Substantia nigra (tissue), 51 donors: ENCODE measurements at places on chromosomes 11 and 22.

DNA sequence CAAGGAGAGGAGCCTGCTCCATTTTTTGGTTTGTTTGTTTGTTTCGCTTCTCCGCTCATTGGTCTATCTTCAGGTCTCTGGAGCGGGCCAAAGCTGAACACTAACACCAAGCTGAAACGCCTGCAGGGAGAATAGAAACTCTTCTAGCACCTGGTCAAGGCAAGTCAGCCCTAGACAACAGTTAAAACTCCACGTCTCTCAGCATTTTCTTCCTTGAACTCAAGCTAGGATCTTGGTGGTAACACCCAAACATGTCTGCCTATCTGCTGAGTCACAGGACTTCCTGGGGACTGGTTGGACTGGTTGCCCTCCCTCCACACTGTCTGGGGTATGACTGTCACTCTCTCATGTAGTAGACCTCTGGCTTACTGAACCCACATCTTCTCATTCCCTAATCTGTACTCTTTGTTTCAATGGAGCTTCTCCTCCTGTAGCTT is 23.9 kb upstream of the RBFOX2 start:
- DNase-seq = no peak

DNA sequence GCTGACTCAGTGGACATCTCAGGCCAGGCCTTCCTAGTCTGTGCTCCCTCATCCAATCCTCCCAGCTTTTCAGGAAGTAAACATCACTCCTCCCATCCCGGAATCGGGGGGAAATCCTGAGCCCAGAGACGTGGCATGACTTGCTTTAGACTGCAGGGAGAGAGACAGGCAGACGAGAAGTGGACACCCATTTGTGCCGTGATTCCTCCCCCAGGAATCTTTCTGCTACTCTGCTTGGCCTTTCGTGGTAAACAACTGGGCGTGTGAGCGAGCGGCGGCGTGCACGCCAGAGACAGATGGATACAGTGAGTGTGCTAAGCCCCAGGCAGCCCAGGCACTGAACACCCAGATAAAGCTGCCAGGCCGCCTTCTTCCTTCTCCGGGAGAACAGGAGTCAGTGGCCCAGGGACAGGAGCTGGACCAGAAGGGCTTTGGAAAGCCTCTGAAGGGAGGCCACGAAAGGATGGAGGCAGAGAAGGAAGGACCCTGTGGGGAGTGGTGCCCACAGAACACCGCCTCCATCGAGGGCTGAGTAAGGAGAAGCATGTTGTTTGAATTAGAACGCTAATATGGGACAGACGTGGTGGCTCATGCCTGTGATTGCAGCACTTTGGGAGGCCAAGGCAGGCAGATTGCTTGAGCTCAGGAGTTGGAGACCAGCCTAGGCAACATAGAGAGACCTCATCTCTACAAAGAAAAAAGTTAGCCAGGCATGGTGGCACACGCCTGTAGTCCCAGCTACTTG is 53.0 kb upstream of the PRR5 start:
- DNase-seq = no peak

DNA sequence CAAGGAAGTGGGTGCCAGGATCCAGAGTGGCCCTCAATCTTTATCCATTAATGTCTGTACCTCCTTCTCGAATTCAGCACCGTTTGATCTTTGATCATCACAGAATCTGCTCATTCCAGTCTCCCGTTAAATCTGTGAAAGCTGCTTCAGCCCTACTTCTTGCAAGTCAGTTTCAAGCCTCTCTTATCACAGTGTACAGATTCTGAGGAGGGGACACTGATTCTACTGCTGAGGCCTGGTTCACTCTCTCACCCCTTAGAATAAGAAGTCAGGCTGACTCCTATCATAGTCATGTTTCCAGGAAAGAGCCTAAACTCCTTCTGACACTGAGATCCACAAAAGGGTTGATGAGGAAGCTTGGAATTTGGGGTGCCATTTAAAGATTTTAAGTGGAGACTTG is 39.0 kb downstream of the MAML2 start:
- DNase-seq = no peak

DNA sequence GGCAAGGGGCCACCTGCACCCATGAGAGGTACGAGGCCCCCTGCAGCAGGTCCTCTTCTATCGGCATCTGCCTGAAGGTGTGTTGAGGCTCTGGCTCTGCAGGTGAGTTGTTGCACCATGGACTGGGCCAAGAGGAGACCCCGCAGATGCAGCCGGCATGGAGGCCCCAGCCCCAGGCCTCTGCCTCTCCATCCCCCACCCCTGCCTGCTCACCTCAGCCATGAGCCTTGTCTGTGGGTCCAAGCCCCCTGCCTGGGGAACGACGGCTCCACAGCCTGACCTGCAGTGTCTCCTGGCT is 1386.2 kb downstream of the BRD1 start:
- DNase-seq = no peak

- DNase-seq = no peak
Observed at GRCh38 chr11:129998107-129998506, 4.5 kb downstream of the PRDM10 start.

DNA sequence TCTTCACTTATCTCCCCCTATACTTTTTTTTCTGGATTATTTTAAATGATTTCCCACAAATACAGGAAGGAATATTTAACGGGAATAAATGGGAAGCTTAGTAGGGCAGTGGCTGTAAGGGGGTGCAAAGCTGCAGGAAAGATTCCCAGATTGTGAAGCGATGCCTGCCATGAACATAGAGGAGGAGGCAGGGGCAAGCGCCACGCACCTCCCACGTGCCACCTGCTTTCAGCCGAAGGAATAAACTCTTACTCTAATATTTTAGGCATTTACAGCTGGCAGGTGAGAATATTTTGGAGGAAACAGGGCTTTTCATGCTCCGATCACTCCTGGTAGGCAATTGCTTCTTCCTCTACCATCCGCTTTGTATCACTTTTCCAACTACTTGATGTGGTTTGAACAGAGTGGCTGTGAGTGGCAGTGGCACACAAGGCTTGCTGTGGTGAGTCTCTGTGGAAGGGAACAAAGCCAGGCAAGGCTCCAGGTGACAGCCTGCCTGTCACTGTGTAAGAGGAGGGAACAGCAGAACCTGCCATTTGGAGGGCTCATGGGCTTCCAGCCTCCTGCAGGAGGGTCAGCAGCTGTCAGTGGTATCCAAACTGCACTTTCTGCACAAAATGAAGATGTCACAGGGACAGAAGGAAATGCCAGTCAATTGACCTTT is 54.5 kb upstream of the PLET1 start:
- no peak for DNase-seq

DNA sequence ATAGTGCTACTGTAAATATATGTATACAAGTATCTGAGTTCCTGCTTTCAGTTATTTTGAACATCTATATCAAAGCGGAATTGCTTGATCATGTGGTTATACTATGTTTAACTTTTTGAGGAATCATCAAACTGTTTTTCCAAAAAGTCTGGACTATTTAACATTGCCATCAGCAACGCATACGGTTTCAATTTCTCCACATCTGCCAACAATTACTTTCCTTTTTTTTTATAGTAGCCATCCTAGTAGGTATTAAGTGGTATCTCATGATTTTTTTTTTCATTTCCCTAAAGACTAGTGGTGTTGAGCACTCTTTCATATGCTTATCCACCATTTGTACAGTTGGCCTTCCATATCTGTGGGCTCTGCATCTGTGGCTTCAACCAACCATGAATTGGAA is 1.3 kb upstream of the UBE4A start:
- DNase-seq = no peak

GRCh38 chr11:79461666-79462645 is 21.1 kb upstream of the TENM4 start:
- no peak for DNase-seq

DNA sequence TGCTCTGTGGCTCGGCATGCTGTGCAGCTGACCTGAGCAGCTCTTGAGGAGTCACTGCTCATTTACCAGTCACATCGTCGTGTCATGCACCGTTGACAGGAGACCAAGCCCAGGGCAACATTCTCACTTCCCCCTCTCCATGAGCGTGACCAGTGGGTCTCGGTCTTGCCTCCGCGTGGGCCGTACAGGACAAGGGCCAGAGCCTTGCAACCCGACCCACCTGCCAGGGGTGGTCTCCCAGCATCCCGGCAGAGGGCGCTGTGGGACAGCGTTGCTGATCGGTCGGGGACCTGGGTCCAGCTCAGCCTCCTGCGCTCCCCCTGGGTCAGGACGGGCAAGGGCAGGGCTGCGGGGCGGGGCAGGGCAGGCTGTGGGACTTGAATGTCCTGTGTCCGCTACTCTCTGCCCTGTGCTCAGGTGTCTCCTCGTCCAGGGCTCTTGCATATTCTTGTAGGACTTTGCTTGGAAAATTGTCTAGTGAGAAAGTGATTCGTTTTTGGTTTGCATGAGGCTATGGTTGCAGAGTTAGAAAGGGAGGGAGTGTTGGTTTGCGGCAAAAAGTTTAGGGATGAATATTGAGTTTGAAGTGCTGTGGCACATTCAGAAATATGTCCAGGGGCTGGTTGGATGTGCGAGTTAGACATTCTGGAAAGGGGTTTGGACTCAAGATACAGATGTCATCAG is 16.2 kb downstream of the EIF4G2 start:
- DNase-seq = peak; percentile 68

- DNase-seq = no peak
Observed at GRCh38 chr11:61694602-61694939, 14.4 kb downstream of the DAGLA start.

DNA sequence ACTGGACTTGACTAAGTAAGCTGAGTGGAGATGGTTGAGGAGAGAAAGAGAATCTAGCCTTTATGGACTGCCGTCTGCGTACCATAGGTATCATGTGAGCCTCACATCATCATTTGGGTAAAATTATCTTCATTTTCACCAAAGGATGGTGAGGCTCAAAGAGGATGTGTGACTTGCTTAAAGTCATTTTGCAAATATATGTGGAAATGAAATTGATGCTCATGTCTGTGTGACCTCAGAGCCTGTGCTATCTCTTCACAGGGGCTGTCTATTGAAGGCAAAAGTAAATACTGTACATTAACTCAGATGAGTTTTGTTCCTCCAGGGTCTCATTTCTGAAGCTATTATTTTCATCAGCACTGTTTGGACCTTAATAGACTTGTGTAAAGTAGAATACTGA is 83.3 kb upstream of the ALKBH3 start:
- DNase-seq = no peak

GRCh38 chr11:88345949-88346348 is 8.4 kb upstream of the CTSC start:
- DNase-seq = no peak

GRCh38 chr22:50236731-50237409 is 8.0 kb downstream of the TUBGCP6 start:
- DNase-seq = no peak

DNA sequence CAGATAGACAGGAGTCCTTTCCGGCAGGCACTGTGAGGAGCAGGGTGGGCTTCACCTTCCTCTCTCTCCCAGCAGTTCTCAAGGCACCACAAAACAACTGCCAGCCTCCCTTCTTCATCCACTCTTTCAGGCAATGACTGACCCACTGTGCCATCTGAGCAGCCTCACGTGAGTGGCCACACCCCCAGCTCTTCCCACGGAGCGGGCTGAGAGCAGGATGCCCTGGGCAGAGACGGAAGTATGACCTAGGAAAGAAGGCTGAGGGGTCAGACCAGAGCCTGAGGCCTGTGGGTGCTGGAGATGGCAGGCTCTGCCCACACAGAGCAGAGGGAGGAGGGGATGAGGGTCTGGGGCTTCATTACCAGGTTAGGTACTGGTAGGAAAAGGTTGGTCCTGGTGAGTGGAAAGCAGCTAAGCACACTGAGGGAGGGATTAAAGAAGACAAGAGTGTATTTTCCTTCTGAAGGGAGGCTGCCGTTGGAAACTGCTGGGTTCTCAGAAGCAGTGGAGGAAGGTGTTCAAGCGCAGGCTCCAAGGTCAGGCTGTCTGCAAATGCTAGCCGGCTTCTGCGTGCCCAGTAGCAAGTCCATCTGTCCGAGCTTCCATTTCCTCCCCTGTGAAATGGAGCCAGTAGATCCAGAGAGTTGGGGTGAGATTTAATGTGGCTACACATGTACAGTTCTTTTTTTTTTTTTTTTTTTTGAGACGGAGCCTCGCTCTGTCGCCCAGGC is 4.6 kb downstream of the NLRP6 start:
- no peak for DNase-seq

GRCh38 chr11:85946221-85946620 is 91.0 kb downstream of the CCDC83 start:
- no peak for DNase-seq

- no peak for DNase-seq
Observed at GRCh38 chr11:61278001-61278470, 17.1 kb downstream of the VWCE start.
